Breast epithelium (tissue), 4 donors: ENCODE measurements at places on chromosomes 7 and 10. TPM values are rescaled to one million over a fixed set of nuclear protein-coding genes. Genes with fewer than 3 reads are reported as not detected.
A peak's percentile ranks its signal among the peaks of the same experiment; 100 is the strongest.

- peak overlapping the region; percentile 73 for H3K27ac ChIP-seq
- H3K36me3 ChIP-seq = no peaks in the 10 kb centered on the region
- no peak overlapping the region for H3K4me3 ChIP-seq
- no peak for DNase-seq
- no peaks in the 10 kb centered on the region for H3K27me3 ChIP-seq
Observed at GRCh38 chr10:91598211-91598977, 34.5 kb downstream of the PPP1R3C start.

- no peak for DNase-seq
- no peaks in the 10 kb centered on the region for H3K36me3 ChIP-seq
- no peaks in the 10 kb centered on the region for H3K27me3 ChIP-seq
Observed at GRCh38 chr7:138669364-138669763, 31.8 kb downstream of the SVOPL start.

DNA sequence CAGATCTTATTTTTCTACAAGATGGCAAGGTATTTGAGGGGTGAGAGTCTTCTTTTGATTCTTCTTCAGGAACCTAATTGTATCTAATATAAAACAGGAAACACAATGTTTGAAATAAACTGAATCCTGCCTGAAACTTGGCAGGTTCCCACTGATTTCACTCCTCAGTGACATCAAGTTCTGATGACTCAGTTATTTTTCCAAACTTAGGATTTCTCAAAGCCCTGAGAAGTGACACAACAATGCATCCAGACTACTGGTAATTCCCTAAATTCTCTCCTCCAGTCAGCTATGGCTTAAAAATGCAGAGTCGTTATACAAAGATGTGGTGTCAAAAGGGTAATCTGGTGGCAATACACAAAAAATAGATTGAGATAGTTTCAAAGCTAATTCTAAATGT lies 80.9 kb downstream of the ABLIM1 start:
- no peaks in the 10 kb centered on the region for H3K27me3 ChIP-seq
- peak overlapping the region; percentile 89 for H3K27ac ChIP-seq
- no peak for DNase-seq
- peaks cover 9% of the 10 kb centered on the region for H3K4me1 ChIP-seq
- H3K4me3 ChIP-seq = no peak overlapping the region

The TBXAS1 gene
- 17.9 TPM for total RNA-seq

GRCh38 chr7:17624379-17624778 lies 315.9 kb downstream of the SNX13 start:
- H3K27ac ChIP-seq = no peak overlapping the region
- no peaks in the 10 kb centered on the region for H3K36me3 ChIP-seq
- H3K4me3 ChIP-seq = no peak overlapping the region
- no peaks in the 10 kb centered on the region for H3K27me3 ChIP-seq
- DNase-seq = no peak

DNA sequence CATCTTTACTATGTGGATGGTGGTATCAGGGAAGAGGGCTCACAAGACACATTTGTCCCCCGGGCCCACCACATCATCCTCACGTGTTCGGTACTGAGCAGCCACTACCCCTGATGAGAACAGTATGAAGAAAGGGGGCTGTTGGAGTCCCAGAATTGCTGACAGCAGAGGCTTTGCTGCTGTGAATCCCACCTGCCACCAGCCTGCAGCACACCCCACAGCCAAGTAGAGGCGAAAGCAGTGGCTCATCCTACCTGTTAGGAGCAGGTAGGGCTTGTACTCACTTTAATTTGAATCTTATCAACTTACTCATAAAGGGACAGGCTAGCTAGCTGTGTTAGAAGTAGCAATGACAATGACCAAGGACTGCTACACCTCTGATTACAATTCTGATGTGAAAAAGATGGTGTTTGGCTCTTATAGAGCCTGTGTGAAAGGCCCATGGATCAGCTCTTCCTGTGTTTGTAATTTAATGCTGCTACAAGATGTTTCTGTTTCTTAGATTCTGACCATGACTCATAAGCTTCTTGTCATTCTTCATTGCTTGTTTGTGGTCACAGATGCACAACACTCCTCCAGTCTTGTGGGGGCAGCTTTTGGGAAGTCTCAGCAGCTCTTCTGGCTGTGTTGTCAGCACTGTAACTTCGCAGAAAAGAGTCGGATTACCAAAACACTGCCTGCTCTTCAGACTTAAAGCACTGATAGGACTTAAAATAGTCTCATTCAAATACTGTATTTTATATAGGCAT lies 9.1 kb upstream of the CSGALNACT2 start:
- DNase-seq = peak; percentile 16
- no peaks in the 10 kb centered on the region for H3K27me3 ChIP-seq
- H3K4me3 ChIP-seq = no peak overlapping the region
- peak overlapping the region; percentile 61 for H3K27ac ChIP-seq
- no peaks in the 10 kb centered on the region for H3K36me3 ChIP-seq

DNA sequence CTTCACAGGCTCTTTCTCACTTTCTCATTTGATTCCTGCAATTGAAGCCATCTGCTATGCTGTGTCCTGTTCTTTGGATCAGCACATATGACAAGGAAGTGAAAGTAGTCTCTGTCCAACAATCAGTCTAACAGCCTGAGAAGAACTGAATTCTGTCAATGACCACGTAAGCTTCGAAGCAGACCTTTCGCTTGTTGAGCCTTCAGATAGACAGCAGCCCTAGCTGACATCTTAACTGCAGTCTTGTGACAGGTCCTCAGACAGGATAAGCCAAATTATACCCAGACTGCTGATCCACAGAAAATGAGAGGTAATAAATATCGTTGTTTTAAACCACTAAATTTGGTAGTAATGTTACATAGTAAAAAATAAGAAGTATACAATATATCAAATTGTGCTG lies 691.0 kb upstream of the LRRTM3 start:
- no peak overlapping the region for H3K4me3 ChIP-seq
- H3K27me3 ChIP-seq = no peaks in the 10 kb centered on the region
- no peaks in the 10 kb centered on the region for H3K4me1 ChIP-seq
- DNase-seq = no peak

GRCh38 chr7:151599401-151600227 lies 79.9 kb upstream of the RHEB start:
- H3K4me3 ChIP-seq = no peak overlapping the region
- H3K27me3 ChIP-seq = no peaks in the 10 kb centered on the region
- no peaks in the 10 kb centered on the region for H3K4me1 ChIP-seq
- H3K36me3 ChIP-seq = no peaks in the 10 kb centered on the region

DNA sequence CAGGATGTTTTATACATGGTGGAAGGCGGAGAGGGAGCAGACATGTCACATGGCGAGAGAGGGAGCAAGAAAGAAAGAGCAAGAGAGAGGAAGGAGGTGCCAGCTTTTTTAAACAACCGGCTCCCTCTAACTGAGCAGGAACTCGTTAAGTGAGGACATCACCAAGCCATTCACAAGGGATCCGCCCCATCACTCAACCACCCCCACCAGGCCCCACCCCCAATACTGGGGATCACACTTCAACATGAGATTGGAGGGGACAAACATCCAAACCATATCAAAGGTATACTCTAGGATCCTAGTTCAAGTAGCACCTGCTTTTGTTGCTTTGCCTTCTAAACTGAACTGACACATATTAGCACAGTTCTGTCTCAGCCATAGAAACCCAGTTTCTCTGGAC lies 141.9 kb upstream of the KLF14 start:
- no peak overlapping the region for H3K4me3 ChIP-seq
- no peaks in the 10 kb centered on the region for H3K27me3 ChIP-seq
- H3K27ac ChIP-seq = peak overlapping the region; percentile 1

The GATA3 gene
- total RNA-seq = 0.48 TPM

The BAZ1B gene
- total RNA-seq = 53.7 TPM
